GM23248 (cell line): ENCODE measurements at places on chromosomes 4 and X. TPM values are rescaled to one million over a fixed set of nuclear protein-coding genes. Genes with fewer than 3 reads are reported as not detected.

- no peaks in the 10 kb centered on the region for H3K36me3 ChIP-seq
- H3K4me1 ChIP-seq = no peaks in the 10 kb centered on the region
- H3K27ac ChIP-seq = no peak overlapping the region
- no peak for DNase-seq
- no peak overlapping the region for H3K4me3 ChIP-seq
These were observed 89.0 kb upstream of the C4orf50 start for GRCh38 chr4:6107114-6107791.

DNA sequence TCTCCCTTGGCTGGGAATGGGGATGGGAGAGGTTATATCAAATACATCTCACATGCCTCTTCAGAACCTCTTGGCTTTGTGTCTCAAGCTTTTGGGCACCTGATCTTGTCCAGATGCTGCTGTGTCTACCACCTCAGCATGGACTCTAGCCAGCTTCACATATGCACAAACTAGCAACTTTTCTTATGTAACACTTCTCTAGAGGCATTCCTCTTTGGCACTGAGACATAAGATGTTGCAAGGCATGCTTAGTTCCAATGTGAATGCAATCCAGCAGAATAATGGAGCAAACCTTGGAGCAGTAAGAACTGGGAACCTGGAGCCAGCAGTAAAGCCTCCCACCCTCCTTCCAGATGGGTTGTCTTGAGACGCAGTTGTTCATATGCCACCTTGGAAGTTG, 113.4 kb upstream of the TMEM47 start:
- no peak overlapping the region for H3K4me3 ChIP-seq
- no peaks in the 10 kb centered on the region for H3K27me3 ChIP-seq
- H3K36me3 ChIP-seq = no peaks in the 10 kb centered on the region
- peak; percentile 23 for DNase-seq

GRCh38 chr4:77432717-77433417, 172.8 kb upstream of the CXCL13 start:
- no peak for DNase-seq
- H3K27me3 ChIP-seq = peaks cover 42% of the 10 kb centered on the region
- H3K36me3 ChIP-seq = no peaks in the 10 kb centered on the region
- no peak overlapping the region for H3K4me3 ChIP-seq

- no peaks in the 10 kb centered on the region for H3K4me1 ChIP-seq
- DNase-seq = no peak
- H3K36me3 ChIP-seq = no peaks in the 10 kb centered on the region
- no peak overlapping the region for H3K27ac ChIP-seq
- no peak overlapping the region for H3K4me3 ChIP-seq
These were observed 31.8 kb downstream of the ARSD start for GRCh38 chrX:2897311-2897689.

GAB3 gene
- 0.25 and 0.76 TPM in 2 replicates for total RNA-seq

DNA sequence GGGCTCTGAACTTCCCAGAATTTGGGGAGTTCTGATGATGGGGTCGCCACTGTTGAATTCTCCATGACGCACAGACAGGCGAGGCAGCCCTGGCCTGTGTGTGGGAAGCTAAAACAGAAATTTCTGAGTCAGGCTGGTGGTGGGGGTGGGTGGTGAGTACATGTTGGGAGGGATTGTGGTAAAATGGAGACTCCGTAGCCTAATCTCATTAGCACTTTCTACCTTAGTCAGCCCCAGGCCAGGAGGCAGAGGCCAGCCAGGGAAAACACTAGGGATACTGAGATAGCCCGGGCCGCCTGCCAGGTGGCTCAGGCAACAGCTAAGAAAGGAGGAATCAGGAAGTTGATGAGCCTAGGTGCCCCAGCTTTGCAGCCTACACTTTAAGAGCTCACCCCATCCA, 39.3 kb upstream of the NHSL2 start:
- no peaks in the 10 kb centered on the region for H3K36me3 ChIP-seq
- no peaks in the 10 kb centered on the region for H3K27me3 ChIP-seq
- DNase-seq = peak; percentile 51
- no peak overlapping the region for H3K27ac ChIP-seq

DNA sequence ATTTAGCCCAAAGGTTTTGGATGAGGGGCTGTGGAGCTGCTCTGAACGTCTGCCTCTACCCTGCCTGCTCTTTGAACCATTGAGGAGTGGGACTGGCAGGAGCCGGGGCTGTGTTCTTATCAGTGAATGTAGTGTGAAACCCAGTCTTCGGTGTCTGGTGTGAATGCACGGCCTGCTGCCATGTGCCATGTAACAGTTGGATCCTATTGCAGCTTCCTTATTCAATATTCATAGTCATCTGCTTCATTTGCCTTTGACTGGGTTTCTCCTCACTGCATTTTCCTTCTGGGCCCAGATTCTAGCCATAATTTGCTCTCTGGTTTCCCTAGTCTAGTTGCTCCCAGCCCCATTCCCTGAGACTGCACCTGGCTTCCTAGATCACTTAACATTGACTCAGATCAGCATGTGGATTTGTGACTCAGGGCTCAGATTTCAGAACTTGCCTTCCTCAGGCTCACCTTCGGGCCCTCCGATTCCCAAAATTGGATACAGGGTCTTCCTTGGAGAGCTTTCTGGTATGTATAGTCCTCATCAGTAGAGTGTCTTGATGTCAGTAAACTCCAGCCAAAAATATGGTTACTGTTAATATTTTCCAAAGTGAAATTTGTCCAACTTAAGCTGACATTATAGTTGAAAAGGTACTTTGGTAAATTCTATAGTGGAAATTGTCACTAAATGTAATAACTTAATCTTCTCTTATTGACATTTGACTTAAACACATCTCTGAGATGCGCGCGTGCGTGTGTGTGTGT, 94.0 kb upstream of the DDIT4L start:
- no peaks in the 10 kb centered on the region for H3K27me3 ChIP-seq
- no peak for DNase-seq
- no peak overlapping the region for H3K27ac ChIP-seq
- H3K4me3 ChIP-seq = no peak overlapping the region

MUC7 gene
- not detected in 2 replicates for total RNA-seq
